Stimulated activated CD8-positive, alpha-beta memory T cell treated with anti-CD3 and anti-CD28 coated beads, Interleukin-7, amount 100 ng/mL, for 1 hour (primary cell): ENCODE measurements at places on chromosomes 2 and 18.

DNA sequence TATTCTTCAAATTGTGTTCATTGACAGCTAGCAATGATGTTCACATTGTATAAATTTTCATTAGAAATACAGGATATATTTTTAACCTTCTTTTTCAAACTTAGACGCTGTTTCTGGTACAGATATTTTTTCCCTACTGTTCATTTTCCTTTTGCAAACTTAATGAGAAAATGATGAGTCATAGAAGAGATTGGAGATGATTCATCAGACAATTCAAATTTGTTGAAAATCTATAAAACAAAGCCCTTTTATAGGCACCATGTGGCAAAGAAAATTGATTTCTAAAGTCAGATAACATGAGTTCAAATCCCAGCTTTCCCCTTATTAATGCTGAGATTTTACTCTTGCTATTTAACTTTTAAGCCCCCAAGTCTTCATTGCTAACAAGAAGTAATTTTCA is 728.8 kb upstream of the DDX18 start:
- no peak for DNase-seq

DNA sequence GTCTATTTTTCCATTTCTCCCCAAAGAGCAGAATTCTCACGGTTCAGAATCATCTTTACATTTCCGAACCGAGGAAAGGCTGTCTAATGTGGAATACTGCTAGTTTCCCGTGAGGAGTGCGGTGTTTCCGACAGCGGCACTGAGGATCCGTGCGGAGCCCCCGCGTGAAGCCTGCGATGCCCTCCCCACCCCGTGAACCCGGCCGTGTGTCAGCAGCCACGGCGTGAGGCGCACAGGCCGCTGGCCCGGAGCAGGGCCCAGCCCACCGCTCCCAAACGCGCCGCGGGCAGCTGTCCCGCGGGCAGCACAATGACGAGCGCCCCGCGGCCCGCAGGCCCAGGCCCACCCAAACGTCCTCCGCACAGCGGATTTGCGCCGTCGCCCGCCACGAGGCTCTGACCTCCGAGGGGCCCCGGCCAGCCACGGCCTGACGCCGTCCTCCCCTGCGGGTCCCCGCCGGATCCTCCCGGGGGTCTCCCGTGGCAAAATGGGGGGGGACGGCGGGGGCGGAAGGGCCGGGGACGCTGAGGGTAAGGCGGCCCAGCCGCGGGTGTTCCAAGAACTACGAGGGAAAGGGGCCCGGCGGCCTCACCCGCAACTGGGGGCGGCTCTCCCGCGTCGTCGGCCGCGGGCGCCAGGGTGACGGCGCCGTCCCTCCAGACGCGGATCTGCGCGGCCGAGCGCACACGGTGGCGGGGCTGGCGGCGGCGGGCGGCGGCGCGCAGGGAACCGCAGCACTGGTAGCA is 796 bp downstream of the SPIRE1 start:
- DNase-seq = no peak

DNA sequence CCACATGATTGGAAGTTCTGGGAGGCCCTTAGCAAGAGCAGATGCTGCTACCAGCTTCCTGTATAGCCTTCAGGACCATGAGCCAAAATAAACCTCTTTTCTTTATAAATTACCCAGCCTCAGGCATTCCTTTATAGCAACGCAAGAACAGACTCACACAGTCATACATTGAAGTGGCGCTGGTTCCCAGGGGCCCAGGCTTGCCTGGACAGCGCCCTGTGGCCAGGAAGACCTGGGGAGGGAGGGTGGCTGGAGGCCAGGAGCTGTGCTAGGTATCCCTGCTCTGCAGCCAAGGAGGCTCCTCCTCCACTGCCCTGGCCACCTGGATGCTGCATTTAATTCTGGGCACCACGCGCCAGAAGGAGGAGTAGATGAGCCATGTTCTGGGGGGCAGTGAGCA is 98.1 kb downstream of the AGAP1 start:
- no peak for DNase-seq

- no peak for DNase-seq
Observed at GRCh38 chr2:186485576-186485870, 537 bp upstream of the ZC3H15 start.

DNA sequence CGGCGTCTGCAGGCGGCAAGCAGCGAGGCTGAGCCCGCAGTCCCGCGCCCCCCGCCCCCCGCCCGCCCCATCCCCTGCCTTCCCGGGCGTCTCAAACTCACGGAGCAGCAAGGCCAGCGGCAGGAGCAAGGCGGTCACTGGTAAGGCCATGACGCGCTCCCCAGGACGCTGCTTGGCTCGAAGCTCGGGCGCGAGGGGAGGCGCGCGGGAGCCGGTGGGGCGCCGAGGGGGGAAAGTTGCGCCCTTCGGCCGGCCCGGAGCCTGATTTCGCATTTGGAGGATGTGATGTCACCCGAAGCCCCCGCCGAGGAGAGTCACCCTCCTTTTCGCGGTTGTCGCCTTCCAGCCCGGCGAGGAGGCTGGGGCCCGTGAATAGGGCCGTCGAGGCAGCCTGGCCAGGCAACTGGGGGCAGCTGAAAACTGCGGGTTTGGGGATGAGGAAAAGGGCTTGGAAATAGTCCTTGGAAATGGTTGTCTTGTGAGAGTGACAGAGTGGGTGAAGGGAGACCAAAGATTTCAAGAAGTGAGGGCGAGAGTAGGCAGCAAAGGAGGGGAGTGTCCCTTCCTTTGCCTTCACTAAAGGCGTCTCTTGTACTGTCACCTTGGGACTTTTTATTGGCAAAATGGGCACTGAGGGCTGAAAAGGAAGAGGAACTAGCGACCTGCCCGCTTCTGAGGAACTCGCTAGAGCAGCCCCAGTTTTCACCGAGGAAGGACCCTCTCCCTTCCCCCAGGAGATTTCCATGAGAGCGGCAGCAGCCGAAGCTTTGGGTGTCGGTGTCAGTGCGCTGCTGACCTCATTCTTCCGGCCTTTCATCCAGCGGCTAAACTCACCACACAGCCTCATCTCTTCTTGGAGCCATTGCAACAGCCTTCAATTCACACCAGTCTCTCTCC is at the start of gene CD8A:
CD8A (minus strand) TSS at position 238 of the 897 bp plus-strand sequence; CDS start at position 150, 88 bp downstream.
- peak; percentile 65 for DNase-seq

- DNase-seq = no peak
Observed at GRCh38 chr2:119102964-119103363, 55.6 kb downstream of the C1QL2 start.

- DNase-seq = no peak
Observed at GRCh38 chr18:29496152-29496680, 1319.3 kb upstream of the CDH2 start.

GRCh38 chr2:131584380-131584779 is 56.7 kb downstream of the CCDC74A start:
- no peak for DNase-seq

- DNase-seq = no peak
Observed at GRCh38 chr2:109108740-109109139, 20.3 kb upstream of the SH3RF3 start.
